ENCODE measurements at places on chromosomes 5 and 9.

- DNase-seq = no peak
Observed at GRCh38 chr5:79075646-79076426, 6.3 kb downstream of the BHMT2 start.

- no peak for DNase-seq
Observed at GRCh38 chr5:61884252-61884855, 421.7 kb upstream of the KIF2A start.

DNA sequence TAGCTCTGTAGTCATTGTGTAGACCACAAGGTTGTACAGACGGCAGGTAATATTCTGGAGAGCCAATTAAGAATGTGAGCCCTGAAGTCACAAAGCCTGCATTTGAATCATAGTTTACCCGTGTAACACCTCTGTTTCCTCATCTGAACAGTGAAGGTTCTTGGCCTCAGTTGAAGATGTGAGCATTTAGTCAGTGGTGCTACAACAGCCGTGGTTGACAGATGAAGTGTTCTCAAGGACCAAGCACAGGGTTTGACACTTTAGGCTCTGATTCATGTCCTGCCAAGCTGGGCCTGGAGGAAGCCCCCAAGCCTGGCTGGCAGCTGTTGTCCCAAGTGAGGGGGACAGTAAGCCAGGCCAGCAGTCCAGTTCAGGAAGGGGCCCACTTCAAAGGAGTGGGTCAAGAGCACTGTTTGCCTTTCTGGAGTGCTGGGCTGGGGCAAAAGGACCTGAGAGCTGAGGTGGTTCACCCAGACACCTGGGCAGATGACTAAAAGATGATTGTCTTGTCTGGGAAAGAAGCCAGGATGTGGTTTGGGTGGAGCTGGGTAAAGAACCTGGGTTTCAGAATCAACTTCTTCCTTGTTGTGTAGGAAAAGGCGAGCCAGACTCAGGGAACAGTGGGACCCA, 20.7 kb downstream of the FAXDC2 start:
- no peak for DNase-seq

- DNase-seq = no peak
Observed at GRCh38 chr9:87198716-87199115, 251.4 kb upstream of the GAS1 start.

- no peak for DNase-seq
Observed at GRCh38 chr5:73367650-73368049, 80.9 kb downstream of the FOXD1 start.

Data from stimulated activated CD4-positive, alpha-beta T cell treated with anti-CD3 and anti-CD28 coated beads, TNF-alpha, amount 100 ng/mL, for 4 hours (primary cell).